ENCODE measurements at places on chromosomes 7 and 10.
A peak's percentile ranks its signal among the peaks of the same experiment; 100 is the strongest.

- DNase-seq: peak; percentile 0
These were observed 181.3 kb downstream of the SDK1 start for GRCh38 chr7:3482147-3482921.

DNA sequence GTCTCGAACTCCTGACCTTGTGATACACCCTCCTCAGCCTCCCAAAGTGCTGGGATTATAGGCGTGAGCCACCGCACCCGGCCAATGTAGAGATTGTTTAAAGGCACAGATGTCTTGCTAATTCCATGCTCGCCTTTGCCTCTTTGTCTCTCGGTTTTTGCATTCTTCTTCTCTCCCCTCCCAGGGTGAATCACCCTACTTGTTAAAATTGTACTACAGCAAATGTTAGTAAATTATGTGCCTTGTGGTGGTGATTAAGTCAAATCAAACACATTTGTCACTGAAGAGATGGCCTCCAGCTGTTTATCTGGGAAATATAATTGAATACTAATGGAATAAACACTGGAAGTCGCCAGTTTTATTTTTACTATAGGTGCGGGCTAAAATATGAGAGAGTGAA lies 384.4 kb upstream of the AUTS2 start:
- DNase-seq: no peak

- DNase-seq: no peak
These were observed 25.1 kb downstream of the NEBL start for GRCh38 chr10:20871970-20872369.

DNA sequence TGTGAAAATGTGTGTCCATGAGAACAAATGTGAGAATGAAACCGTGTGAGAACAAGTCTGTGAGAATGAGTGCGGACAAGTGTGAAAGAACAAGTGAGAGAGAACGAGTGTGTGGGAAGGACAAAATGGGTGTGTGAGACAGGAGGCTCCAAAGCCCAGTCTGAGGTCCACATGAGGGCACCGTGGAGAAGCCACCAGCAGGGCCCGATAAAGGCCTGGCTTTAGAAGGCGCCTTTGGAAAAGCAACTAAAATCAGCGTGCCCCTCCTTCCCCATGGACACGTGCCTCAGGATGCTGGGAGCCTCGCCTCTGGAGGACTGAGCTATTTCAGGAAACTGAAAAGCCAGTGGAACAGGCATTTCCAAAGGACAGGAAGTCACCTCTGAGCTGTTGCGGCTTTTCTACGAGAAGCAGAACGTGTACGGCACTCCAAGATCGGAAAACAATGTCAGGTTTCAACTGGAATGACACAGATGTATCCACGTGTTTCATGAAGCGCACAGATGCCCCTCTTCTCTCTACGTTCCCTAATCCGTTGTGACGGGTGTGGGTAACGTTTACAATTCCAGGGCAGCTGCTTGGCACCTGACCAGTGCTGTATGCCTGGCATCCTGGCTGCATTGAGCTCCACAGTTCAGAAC lies 46.4 kb downstream of the ESYT2 start:
- no peak for DNase-seq

DNA sequence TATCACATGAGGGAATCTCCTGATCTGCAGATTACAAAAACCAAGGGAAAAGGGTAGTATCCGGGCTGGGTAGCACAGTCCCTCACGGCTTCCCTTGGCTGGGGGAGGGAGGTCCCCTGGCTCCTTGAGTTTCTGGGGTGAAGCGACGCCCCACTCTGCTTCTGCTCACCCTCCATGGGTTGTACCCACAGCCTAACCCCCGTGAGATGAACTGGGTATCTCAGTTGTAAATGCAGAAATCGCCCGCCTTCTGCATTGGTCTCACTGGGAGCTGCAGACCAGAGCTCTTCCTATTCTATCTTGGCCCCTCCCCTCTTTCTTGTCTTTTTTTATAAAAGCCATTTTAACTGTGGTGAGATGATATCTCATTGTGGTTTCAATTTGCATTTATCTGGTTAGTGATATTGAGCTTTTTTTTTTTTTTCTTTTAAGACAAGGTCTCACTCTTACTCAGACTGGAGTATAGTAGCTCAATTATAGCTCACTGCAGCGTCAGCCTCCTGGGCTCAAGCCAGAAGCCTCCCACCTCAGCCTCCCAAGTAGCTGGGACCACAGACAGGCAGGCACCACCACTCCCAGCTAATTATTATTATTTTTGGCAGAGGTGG lies 87.8 kb downstream of the ABCC2 start:
- peak; percentile 76 for DNase-seq

GRCh38 chr10:44478876-44479705 lies 94.2 kb upstream of the CXCL12 start:
- DNase-seq: peak; percentile 4

DNA sequence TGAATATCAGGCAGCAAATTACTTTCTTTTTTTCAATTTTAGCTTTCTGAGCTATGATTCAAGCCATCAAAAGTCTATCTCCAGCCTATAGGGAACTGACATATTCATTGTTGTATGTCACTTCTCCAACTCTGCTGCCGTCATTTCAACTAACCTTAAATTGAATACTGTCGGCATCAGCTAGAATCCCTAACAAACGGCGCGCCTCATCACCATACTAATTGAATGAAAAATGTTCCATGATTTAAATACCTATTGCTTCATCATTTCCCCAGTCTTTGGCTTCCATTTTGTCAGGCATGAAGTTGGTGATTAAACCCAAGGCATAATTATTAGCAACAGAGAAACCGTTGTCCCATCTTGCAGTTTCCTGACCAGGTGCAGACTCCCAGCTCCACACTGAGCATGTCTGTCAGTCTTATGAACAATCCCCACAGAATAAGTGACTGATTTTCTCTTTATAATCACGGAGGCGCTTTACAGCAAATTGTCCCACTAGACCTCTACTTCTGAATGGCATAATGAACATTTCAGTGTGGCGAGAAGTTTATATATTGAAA lies 83.5 kb upstream of the NPY start:
- no peak for DNase-seq

DNA sequence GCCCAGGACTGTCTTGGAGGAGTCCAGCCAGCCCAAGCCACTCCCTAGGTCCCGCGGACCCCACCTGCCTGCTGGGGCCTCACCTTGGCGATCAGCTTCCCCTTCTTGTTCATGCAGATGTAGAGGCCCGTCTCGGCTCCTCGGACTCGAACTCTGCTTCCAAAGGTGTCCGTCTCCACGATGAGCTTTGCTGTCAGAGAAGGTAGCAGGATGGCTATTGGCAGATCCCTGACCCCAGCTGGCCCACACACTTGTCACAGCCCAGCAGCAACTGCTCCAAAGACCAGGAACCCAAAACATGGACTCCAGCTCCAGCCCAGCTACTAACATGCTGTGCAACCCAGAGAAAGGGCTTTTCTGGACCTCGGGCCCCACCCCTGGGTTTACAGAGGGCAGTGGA lies 4.5 kb downstream of the FGF8 start:
- DNase-seq: no peak

DNA sequence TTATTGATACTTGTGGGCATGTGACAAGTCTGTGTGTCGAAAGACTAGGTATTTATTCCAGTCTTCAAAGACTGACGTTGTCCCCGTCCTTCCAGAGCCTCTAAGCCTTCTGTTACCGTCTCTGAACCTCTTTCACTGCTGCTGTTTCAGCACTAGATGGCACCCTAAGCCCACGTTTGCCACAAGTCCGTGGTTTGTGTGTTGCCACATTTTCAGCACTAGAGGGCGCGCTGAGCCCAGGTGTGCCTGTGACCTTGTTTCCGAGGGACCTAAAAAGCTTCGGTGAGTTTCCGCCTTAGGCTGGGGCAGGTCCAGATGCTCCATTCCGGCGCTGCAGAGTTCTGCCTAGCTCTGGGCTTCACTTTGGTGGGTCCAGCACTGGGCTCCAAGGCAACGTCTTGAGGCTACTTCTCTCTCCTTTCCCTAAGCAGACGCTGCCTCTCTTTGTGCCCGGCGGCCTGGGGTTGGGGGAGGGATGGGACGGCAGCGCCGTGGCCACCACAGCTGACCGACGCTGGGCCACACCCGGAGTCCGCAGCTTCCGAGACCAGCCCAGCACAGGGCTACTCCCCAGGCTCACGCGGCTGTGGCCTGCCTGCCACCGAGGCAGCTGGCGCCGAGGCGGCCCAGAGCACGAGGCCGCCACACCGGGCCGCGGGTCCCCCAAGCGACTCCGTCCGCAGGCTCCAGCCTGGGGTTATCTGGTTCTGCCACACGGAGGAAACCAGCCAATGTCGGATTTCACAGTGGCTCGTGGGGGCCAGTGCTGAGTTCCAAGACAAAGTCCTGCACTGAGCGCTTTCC lies 520.2 kb downstream of the REEP3 start:
- DNase-seq: peak; percentile 88

DNA sequence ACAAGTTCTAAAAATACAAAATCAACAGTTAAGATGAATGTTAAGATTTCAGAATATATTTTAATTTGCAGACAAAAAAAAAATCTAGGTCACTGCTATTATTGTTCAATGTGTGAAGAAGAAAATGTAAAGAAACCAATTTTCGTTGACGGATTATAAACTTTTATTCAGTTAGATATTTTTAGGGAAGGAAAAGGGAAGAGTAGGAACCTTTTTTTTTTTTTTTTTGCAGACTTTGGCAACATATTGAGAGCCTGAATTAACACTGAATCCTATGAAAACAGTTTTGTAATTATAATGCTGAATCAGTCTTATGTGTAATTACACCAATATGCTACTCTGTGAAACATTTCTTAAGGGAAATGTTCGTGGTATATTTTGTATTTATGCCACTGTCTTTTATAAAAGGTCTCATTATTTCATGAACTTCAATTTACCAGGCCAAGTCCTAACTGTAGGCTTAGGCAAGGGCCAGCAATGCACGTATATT lies 106.3 kb downstream of the ST8SIA6 start:
- no peak for DNase-seq

DNA sequence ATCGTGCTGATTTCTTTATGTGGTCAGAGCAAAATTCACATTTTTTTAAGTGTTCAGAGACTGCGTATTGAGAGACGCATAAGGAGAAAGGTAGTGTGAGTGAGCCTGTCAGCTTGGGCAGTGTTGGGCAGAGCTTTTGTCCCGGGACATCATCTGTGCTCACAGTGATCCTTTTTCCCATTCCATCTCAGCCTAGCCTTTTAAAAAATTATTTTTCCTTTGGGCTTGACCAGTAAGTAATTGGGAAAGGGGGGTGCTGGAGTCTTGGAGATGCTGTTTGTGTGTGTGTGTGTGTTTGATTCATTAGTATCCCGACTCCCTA lies 1.5 kb downstream of the NRF1 start:
- DNase-seq: no peak

DNA sequence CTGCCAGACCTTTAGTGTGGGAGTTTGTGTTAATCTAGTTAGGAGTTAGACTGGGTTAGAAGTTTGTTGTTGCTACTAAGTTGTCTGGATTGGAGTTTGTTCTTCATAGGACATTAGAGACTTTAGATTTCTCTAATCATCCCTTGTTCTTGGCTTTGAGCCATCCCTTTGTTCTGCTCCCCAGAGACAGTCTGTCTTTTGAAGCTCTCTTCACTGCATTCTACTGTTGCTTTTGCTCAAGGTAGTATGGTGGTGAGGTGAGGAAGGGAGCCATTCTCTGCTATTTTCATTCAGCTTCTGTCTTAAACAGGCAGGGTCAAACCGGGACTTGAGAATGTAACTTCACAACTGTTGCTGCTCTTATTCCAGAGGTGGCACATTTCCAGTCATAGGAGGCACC lies 10.4 kb upstream of the TARP start:
- DNase-seq: peak; percentile 4

DNA sequence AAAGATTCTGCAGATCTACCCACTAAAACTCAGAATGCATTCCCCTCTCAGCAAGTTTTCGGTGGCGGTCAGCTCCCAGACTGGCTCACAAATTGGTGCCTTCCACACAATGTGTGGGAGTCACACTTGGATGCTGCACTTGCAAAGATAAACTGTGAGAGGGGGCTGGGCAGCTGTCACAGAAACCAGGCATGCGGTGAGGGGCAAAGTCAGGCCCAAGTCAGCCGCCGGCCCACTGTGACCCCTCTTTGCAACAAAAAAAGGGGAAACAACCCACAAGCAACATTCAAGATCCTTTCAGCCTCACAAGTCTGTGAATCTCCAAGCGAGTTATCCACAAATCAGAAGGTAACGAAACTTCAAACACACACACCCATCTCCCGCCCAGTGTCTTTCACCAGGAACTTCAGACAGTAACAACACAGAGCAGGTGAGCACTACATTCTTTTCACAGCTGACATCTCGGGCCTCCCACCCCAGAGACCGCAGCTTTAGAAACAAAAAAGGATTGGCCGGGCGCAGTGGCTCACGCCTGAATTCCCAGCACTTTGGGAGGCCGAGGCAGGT lies 32.0 kb downstream of the SNX8 start:
- DNase-seq: peak; percentile 54

DNA sequence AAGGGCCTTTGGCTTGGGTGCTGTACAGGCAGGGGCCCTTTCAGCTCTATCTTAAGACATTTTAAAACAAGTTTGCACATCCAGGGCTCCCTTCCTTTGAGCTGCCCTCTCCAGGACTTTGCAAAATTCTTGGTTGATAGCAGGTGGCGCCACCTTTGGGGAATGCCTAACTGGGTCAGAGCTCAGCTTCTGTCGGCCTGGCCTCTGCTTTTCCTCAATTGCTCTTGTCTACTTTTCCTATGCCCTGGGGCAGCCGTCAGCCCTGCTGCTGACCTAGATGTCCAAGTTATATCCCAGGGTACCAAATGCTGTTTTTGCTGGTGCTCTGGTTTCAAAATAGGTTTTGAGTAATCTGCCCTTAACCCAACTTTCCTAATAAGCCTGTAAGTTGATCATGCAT lies 65.8 kb downstream of the APBB1IP start:
- DNase-seq: peak; percentile 11

- DNase-seq: peak; percentile 39
These were observed 50.8 kb upstream of the SLC29A3 start for GRCh38 chr10:71268247-71268691.

- DNase-seq: peak; percentile 63
These were observed 91.2 kb upstream of the AHR start for GRCh38 chr7:17207220-17207619.

DNA sequence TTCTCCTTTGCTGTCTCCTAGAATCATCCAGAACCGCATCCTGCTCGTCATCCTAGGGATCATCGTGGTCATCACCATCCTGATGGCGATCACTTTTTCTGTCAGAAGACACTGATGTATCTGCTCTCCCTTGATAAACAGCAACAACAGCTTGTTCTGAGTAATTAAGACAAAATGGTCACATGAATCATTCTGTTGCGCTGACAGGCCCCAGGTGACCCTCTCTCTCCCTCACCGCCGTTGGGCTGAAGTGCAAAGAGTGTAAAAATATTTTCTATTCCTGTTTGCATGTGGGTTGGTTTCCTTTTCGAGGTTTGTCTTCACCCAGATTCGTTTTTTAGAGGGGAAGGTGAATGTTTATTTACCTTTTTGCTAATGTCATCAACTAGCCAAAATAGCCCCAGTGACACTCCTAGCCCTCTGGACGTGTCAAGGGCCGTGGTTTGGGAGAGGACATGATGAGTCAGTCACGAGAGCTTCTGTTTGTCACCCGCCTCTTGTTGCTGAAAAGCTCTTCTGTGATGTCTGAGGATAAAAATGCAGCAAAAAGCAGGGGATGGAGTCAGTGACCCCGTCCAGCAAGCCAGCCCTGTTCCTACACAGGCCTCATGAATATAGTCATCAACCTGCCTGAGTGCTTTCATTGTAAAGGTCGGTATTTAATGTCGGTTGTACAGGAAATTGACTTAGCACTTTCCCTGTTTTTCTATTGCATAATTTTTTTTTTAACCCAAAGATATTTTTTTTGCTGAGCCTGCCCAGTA lies 134.6 kb upstream of the TCF7L2 start:
- DNase-seq: no peak

GRCh38 chr7:82270870-82271269 lies 172.7 kb downstream of the CACNA2D1 start:
- no peak for DNase-seq

- peak; percentile 88 for DNase-seq
These were observed 618 bp downstream of the KIF5B start for GRCh38 chr10:32055478-32056135.

- DNase-seq: no peak
These were observed 84.4 kb downstream of the ZRANB1 start for GRCh38 chr10:125026036-125026931.
